ENCODE measurements at places on chromosomes 3 and 15. TPM values are rescaled to one million over a fixed set of nuclear protein-coding genes. Genes with fewer than 3 reads are reported as not detected.

- no peak for DNase-seq
- no peaks in the 10 kb centered on the region for H3K36me3 ChIP-seq
- H3K4me3 ChIP-seq = no peak overlapping the region
- H3K4me1 ChIP-seq = no peaks in the 10 kb centered on the region
These were observed 294.6 kb upstream of the DPPA4 start for GRCh38 chr3:109631897-109632296.

DNA sequence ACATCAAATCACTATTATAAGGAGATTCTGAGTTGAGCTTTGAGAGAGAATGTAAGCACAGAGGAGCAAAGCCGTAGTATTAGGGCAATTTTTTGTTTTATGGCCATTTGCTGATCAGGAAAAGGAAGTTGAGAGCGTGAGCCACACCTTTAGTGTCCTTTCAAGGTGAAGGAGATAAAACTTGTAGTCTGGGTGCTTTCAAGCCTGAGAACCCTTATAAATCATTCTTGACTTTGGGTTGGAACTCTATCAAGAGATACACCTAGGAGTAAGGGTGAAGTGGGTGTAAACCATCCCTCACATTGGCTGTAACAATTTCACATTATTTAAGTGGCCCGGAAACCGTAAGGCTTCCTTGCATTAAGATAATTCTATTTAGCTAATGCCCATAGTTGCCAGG lies 122.2 kb downstream of the ATG7 start:
- DNase-seq = no peak
- H3K4me1 ChIP-seq = peaks cover 17% of the 10 kb centered on the region
- H3K4me3 ChIP-seq = no peak overlapping the region
- no peaks in the 10 kb centered on the region for H3K36me3 ChIP-seq
- H3K27ac ChIP-seq = no peak overlapping the region

DNA sequence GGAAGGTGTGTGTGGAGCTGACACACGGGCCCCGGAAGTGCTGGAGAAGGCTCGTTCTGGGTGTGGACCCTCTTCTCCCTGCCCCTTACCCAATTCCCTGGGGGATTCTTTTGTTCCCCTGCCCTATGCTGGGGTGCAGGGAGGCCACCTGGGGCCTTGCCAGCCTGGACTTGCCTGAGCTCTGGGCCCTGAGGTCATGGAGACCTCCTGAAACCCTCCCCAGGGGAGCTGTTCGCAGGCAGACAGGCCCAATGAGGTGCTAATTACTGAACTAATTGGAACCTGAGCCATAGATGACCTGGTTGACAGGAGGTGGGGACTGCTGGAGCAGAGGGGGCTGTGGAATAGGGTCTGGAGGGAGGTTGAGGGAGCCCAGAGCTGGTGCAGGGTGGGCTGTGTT lies 9.4 kb upstream of the C15orf39 start:
- no peak overlapping the region for H3K27ac ChIP-seq
- no peak for DNase-seq
- peaks cover 5% of the 10 kb centered on the region for H3K4me1 ChIP-seq
- no peaks in the 10 kb centered on the region for H3K36me3 ChIP-seq
- no peak overlapping the region for H3K4me3 ChIP-seq

DNA sequence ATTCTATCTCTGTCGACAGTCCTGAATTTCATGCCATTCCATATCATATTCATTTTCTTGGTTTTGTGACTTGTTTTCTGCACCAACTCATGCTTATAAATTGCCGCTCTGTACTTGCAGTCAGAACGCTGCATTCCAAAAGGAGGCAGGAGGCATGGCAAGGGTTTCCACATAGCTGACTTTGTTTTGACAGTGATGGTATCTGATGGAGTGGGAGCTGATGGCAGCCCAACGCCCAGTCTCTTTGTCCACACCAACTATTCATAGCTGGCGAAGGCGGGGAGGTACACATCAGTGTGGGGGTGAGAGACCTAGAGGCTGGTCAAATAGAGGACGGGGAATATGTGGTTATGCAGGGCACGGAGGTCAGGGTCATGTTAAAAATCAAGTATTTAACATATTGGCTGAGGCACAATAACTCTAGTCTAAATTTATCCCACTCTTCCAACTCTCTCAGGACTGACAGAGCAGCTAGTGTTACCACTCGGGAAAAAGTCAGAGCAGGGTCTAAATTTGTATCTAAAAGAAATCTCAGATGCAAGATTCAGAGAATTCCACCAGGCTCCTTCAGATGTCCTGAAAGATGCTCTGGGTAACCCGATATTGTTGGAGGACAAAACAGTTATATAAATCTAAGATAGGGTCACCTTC lies 67.8 kb upstream of the ATP13A3 start:
- no peaks in the 10 kb centered on the region for H3K36me3 ChIP-seq
- H3K4me1 ChIP-seq = peaks cover 14% of the 10 kb centered on the region
- no peak overlapping the region for H3K4me3 ChIP-seq
- no peak overlapping the region for H3K27ac ChIP-seq
- H3K27me3 ChIP-seq = no peaks in the 10 kb centered on the region
- no peak for DNase-seq

DNA sequence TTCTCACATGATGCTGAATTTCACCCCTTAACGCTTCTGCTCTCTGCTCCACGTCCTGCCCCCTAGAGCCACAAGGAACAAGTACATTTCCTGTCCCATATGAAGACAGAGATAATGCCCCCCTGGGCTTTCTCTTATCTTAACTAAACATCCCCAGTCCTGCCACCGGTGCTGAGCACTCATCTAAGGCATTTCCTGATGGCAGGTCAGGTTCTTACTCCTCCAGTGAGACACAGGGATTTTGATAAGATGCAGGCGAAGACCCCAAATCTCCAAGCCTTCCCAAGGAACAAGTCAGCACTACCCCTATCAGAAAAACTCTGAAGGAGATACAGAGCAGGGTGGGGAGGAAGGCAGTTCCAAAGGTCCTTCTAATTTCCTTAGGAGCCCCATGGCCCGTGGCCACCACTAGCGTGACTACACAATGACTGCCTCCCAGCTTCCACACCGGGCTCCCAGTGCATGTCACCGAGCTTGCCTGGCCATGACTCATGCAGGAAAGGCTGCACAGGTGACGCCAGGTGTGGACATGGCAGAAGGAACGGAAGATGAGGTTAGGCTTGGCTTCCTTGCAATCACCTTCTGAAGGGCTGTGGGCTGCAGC lies 152.9 kb downstream of the XXYLT1 start:
- DNase-seq = no peak
- no peak overlapping the region for H3K4me3 ChIP-seq
- H3K27me3 ChIP-seq = no peaks in the 10 kb centered on the region
- H3K27ac ChIP-seq = no peak overlapping the region
- H3K4me1 ChIP-seq = peaks cover 32% of the 10 kb centered on the region

DNA sequence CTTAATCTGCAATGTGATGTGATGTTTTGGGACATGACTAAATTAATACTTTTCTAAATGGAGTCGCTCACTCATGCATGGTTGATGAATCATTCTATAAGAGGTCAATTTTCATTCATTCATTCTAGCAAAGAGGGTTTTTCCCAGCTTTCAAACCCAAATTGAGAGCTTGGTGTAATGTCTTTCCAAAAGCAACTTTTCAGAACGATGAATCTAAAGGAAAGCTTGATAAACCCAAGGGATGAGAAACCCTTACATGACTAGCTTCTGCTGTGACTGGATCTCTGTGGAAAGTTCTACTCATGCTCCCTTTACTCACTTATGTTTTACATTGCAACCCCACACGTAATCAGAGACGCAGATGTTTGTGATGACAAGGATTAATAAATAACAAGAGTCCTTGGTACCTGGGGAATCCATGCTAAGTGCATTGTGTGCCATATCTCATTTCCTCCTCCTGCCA lies 47.7 kb downstream of the PDZRN3 start:
- no peaks in the 10 kb centered on the region for H3K4me1 ChIP-seq
- no peak overlapping the region for H3K27ac ChIP-seq
- DNase-seq = no peak
- H3K27me3 ChIP-seq = no peaks in the 10 kb centered on the region

- no peak overlapping the region for H3K4me3 ChIP-seq
- no peaks in the 10 kb centered on the region for H3K27me3 ChIP-seq
- no peaks in the 10 kb centered on the region for H3K36me3 ChIP-seq
These were observed 110.8 kb upstream of the RAD18 start for GRCh38 chr3:9074079-9074478.

The TUSC7 gene
- not detected for total RNA-seq

All from SJSA1 (cell line).